Type B pancreatic cell (in vitro differentiated cells): ENCODE measurements at places on chromosomes 7 and 10. TPM values are rescaled to one million over a fixed set of nuclear protein-coding genes. Genes with fewer than 3 reads are reported as not detected.
A peak's percentile ranks its signal among the peaks of the same experiment; 100 is the strongest.

Gene SLC18A3
- total RNA-seq: 1.6 and 6.2 TPM in 2 replicates

DNA sequence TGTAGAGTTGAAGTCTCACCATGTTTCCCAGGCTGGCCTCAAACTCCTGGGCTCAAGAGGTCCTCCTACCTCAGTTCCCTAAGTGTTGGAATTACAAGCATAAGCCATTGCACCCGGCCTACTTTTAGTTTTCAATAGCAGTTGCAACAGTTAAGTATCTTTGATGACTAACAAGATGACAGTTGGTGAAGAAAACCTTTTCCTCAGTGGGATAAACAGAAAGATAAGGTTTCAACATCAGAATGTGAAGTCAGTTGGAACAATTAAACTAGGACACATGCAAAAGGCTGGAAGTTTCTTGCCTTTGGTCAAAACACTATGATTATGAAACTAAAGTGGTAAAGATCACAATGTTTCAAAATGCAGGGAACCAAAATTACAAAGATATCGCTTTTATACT, 169.2 kb downstream of the ZNF438 start:
- no peak for DNase-seq
- peaks cover 23% of the 10 kb centered on the region for H3K4me1 ChIP-seq
- peaks cover 5% of the 10 kb centered on the region for H3K36me3 ChIP-seq
- H3K4me3 ChIP-seq: no peak overlapping the region
- no peak overlapping the region for H3K27ac ChIP-seq
- no peaks in the 10 kb centered on the region for H3K27me3 ChIP-seq

- H3K4me3 ChIP-seq: no peak overlapping the region
- no peaks in the 10 kb centered on the region for H3K4me1 ChIP-seq
- no peak overlapping the region for H3K27ac ChIP-seq
- no peak for DNase-seq
Measured at GRCh38 chr7:102981451-102981850, 68.7 kb downstream of the LRRC17 start.

DNA sequence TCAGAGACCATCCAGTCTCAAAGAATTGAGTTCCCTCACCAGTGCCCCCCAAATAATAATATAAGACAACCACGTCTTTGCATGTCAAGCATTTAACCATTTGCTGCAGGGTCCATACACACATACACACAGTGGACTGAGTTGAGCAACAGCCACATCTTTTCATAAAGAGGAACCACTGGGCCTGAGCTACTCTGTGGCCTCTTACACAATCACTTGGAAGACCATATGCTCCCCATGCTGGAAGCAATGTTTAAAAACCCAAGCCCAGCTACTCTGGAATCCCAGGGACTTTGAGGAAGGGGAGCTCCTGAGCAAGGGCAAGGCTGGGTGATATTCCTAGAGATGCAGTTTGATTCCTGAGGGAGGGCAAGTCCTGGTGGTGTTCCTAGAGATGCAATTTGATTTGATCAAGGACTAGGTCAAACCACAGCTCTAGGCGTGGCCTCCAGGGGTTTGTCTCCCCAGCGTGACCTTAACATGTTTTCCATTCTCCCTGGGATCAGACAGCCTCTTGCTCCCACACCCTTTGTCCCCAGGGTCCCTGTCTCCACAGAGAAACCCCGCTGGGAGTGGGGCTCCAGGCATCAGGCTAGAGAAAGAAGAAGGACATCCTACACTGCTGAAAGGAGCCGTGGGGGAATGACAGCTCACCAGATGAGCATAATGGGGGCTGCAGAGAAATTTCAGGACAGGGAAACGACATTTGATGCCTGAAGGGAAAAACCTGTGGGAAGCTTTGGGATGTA, 376.2 kb upstream of the MGMT start:
- no peaks in the 10 kb centered on the region for H3K36me3 ChIP-seq
- H3K27ac ChIP-seq: no peak overlapping the region
- peaks cover 3% of the 10 kb centered on the region for H3K27me3 ChIP-seq
- no peak for DNase-seq

DNA sequence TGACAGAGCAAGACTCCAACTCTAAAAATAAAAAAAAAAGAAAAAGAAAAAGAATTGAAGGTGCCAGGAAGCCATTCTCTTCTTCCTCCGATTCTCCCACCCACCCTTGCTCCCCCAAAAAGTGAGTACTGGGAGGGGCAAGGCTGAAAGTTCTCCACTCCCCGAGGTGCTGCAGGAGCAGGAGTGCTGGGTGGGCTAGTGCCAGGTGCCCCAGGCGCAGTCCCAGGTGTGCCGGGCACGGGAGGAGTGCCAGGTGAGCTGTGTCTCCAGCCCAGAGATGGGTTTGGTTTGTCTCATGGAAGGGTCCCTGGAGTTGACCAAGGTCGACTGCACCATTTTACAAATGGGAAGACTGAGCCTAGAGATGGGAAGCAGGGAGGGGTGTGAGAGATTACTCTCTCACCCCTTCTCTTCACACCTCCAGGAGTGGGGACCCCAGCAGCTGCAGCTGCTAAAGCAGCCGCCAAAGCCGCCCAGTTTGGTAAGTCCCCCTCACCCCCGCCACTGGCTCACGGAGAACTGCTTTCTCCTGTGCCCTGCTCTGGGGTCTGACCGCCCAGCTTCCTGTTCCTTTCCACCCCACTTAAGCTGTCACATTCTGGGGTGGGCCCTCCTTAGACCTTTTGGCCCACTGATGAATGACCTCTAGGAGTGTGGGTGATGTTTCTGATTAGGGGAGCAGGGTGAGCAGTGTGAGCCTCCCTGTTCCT, 26.2 kb upstream of the LIMK1 start:
- no peak overlapping the region for H3K27ac ChIP-seq
- H3K27me3 ChIP-seq: peaks cover 11% of the 10 kb centered on the region
- H3K4me3 ChIP-seq: no peak overlapping the region
- no peaks in the 10 kb centered on the region for H3K4me1 ChIP-seq

DNA sequence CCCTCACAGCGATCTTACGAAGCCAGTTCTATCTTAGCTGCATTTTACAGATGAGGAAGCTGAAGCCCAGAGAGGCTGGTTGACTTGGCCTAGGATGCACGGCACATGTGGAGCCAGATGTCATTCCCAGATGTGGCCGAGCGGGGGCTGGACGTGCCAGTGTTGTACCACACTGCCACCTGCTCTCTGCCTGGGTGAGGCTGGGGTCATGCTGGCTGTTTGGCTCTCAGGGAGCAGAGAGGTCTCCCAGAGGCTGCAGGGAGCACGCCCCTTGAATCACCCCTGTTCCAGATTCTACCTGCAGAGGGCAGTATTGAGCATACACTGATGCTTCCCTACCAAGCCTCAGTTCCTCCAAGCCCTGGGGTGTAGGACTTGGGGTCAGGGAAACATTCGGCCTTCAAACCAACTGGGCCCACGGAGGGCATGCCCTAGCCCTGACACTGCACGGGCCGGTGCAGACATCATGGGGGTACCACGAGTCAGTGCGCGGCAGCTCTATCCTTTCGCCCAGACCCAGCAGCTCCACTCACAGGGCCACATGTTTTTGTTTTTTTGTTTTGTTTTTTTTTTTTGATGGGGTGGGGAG, 3.8 kb upstream of the GTF2IRD1 start:
- H3K4me1 ChIP-seq: peaks cover 12% of the 10 kb centered on the region
- H3K27ac ChIP-seq: peak overlapping the region; percentile 29
- no peak for DNase-seq
- H3K36me3 ChIP-seq: no peaks in the 10 kb centered on the region

Gene EFCAB10
- 2.0 TPM in 1 of 2 replicates, not detected in the other for total RNA-seq

Gene DNAH11
- 1.0 and 3.2 TPM in 2 replicates for total RNA-seq

DNA sequence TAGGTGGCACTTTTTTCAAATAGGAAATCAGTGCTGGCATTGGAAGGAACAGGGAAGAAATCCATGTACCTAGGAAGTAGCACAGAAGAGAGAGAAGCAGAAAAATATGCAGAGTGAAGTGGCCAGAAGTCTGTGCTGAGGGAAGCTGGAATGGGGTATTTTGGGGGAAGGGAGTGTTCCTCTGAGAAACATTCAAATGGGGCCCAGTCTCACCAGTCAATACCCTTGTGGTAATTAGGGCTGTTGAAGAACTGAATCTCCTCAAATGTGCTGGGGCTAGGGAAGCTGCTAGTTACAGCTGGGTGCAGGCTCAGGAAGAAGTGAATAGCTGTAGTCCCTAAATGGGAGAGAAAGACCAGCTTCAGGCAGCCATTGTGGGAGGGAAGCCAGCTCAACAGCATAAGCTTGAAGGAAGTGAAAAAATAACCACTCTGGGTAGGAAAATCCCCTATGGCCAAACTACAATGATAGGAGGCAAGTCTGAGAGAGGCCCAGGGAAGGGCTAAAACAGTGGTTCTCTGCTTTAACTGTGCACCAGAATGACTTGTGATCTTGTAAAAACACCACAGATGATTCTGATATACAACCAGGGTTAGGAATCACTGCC, 7.6 kb downstream of the NDST2 start:
- DNase-seq: no peak
- H3K27ac ChIP-seq: peak overlapping the region; percentile 50
- H3K27me3 ChIP-seq: no peaks in the 10 kb centered on the region
- peaks cover 22% of the 10 kb centered on the region for H3K36me3 ChIP-seq

DNA sequence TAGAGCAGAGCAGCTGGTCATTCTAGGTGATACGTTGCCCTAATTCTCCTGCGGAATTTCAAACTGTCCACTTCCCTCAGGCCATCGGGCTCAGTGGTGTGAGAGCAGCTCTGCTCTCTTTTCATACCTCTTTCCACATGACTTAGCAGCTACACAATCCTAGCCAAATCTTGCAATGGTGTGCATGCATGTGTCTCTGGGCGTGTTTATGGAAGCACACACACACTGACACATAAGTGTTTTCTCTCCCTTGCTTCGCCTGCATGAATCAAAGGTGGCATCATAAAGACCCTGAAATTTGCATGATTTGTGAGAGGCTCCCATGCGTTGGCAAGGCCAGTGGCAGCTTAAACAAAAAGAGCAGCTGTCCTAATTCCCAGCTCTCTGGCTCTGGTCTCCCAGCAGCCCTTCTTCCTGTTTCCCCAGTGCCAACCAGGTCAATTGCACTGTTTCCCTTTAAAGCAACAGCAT, 1189.5 kb downstream of the GATA3 start:
- H3K27ac ChIP-seq: no peak overlapping the region
- peaks cover 16% of the 10 kb centered on the region for H3K4me1 ChIP-seq
- H3K4me3 ChIP-seq: no peak overlapping the region

Gene RAMP3
- 0.48 and 0.70 TPM in 2 replicates for total RNA-seq

DNA sequence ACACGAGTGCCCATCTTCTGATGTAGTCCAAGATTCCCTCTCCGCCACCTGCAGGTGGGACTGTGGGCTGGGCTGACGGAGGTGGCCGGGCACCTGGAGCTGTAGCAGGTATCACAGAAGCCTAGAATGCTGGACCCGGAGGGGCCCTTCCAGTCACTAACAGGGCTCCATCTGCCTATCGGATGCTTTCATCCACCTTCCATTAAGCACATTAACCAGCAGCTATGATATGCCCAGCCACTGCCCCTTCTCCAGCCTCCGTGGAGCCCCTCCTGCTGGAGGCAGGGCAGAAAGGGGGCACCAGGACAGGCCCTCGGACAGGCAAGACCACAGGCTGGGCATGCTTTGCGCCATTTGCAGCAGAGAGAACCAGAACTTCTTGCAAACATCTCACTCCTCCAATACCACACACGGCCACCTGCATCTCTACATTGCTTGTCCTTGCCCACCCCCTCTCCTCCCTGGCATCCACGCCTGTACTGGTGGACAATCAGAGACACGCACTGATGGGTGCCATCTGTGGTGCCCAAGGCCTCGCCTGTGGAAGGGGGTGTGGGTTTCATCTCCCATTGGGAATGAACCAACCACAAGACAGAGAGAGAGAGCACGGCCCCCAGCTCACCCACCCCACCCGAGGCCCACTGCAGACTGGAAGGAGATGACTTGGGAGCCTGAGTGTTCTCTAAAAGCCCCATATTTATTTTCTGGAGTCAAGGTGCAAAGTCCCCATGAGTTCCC, 16.8 kb downstream of the PRKAG2 start:
- H3K27ac ChIP-seq: no peak overlapping the region
- peaks cover 4% of the 10 kb centered on the region for H3K27me3 ChIP-seq
- no peaks in the 10 kb centered on the region for H3K36me3 ChIP-seq
- no peaks in the 10 kb centered on the region for H3K4me1 ChIP-seq
- H3K4me3 ChIP-seq: no peak overlapping the region
- DNase-seq: no peak

DNA sequence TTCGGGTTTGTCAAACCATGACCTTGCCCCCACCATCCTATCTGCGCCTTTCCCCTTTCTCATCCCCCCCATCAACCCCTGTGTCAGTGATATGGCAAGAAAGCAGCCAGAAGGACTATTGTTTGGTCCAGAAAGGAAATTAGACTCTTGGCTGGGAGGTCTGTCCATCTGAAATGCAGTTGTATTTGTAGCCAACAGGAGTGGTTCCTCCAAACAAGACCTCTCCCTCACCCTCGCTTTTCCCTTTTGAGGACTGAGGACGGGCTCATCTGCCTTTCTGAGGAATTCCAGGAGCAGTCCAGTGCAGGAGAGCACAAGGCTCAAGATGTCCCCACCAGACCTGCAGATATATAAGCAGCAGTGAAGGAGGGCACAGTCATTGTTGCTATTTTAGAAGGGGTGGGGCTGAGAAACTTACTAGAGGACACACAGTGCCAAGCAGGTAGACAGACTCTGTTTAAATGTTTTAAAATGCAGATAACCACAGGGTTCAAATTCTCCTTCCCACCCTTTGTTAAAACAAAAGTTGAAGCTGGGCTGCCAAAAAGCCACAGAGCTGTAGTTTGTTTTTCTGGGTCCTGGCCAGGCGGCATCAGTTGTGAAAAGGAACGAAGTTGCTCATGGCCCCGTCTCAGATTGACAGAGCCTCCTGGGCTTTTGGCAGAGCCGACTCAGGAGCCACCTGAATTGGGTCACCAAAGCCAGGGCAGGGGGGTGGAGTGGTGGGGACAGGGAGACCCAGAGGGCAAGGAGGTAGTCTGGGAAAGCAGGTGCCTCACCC, 37.3 kb downstream of the CYP17A1 start:
- no peaks in the 10 kb centered on the region for H3K27me3 ChIP-seq
- H3K4me3 ChIP-seq: no peak overlapping the region
- H3K4me1 ChIP-seq: peaks cover 45% of the 10 kb centered on the region
- H3K36me3 ChIP-seq: peaks cover 17% of the 10 kb centered on the region
- peak overlapping the region; percentile 59 for H3K27ac ChIP-seq
- no peak for DNase-seq

- H3K27ac ChIP-seq: no peak overlapping the region
Measured at GRCh38 chr7:147584771-147585193, 1005.8 kb upstream of the C7orf33 start.

GRCh38 chr7:26005683-26006410, 146.2 kb upstream of the NFE2L3 start:
- H3K27me3 ChIP-seq: no peaks in the 10 kb centered on the region
- no peaks in the 10 kb centered on the region for H3K36me3 ChIP-seq
- DNase-seq: no peak
- H3K4me3 ChIP-seq: no peak overlapping the region
- no peak overlapping the region for H3K27ac ChIP-seq

GRCh38 chr10:88582411-88582805, 710 bp downstream of the RNLS start:
- H3K4me1 ChIP-seq: peaks cover 5% of the 10 kb centered on the region
- H3K27me3 ChIP-seq: no peaks in the 10 kb centered on the region
- H3K36me3 ChIP-seq: peaks cover 4% of the 10 kb centered on the region

DNA sequence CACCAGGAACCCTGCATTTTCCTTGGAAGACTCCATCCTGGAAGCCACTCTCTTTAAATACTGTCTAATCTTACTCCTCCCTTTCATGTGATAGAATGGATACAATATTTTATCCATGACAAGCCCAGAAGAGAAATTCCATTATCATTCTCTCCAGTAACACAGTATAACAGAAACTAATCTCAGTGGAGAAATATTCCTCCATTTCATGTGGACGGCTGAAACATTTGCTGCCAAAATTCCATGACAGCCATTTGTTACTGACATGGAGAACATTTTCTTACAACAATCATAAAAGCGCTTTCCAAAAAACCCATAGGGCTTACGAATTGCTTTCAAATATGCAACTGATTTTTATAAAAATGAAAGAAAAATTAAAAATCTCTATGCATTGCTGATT, 392.8 kb upstream of the KLF6 start:
- no peaks in the 10 kb centered on the region for H3K27me3 ChIP-seq

Gene PRKCQ
- 1.6 and 2.0 TPM in 2 replicates for total RNA-seq
